HuH-7 (cell line): ENCODE measurements at places on chromosomes 6 and 20.

GRCh38 chr6:13026557-13026956 is 301.8 kb downstream of the TBC1D7 start:
- DNase-seq, result no peak

DNA sequence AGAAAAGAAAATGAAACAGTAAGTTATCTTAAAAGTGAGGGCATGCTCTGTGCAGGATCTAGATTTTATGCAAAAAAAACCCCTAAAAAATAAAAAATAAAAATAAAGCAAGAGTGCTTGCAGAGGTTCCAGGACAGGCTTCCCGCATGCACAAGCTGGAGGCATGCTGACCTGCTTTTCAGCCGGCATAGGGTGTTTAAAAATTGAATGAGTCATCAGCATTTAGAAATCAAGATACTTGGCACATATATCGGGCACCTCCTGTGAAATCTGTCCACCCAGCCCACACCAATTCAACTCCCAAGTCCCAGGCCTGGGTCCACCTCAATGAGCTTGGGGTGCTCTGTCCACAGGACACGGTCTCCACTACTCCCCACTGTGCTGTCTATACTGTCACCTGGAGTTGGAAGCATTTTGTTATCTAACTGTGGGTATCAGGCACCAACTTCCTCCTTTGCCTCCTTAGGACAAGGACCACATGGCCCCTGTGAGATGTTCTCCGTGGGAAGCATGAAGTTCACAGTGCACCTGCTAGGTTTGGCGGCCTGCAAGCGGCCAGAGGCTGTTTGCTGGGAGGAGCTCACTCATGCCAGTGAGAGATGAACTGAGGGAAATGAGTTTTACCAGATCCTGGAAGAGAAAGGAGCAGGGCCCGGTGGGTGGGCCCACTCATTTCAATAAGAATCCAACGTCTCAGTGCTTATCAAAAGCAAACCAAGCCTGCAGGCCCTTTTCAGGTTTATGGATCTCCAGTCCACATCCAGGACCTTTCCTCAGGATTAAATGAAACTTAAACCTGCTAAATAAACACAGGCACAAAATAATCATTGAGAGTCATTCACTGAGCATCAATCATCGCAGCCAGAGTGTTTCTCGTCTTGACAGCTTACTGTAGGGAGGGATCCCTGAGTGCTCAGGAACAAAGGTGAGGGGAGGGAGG is 121.1 kb downstream of the FOXA2 start:
- DNase-seq, result no peak

DNA sequence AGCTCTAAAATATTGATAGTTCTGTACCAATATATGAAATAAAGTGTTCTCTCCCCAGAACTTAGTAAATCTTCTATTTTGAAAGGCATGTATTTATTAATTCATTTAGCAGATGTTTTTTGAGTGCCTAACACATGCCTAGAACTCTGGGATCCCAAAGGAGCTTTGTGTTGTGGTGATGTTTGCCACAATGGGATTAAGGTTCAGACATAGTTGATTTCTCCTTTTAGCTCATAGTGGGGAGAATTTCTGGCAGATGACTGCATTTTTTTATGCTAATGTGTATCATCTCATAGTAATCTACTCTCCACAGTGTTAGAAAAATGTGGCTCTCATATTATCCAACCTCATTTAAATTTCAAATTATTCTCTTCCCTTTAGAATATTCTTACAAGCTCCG is 21.7 kb downstream of the MYB start:
- DNase-seq, result no peak

GRCh38 chr6:33163540-33163939 is 28.7 kb downstream of the COL11A2 start:
- DNase-seq, result no peak

DNA sequence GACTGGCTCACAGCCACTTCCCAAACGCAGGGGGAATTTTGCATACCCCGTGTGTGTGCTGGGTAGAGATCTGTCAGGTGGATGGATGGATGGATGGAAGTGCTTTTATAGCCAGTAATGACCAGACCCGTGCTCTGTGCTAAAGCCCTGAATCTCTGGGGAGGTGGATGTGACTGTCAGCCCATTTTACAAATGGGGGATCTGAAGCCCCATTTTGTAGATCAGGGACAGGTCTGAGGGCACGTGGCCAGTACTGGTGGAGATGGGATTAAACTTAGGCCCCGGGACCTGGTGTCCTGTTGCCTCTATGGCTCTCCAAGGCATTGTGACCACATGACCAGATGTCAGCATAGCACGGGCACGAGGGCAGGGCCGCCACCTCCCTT is 38.2 kb upstream of the ZBP1 start:
- no peak for DNase-seq

DNA sequence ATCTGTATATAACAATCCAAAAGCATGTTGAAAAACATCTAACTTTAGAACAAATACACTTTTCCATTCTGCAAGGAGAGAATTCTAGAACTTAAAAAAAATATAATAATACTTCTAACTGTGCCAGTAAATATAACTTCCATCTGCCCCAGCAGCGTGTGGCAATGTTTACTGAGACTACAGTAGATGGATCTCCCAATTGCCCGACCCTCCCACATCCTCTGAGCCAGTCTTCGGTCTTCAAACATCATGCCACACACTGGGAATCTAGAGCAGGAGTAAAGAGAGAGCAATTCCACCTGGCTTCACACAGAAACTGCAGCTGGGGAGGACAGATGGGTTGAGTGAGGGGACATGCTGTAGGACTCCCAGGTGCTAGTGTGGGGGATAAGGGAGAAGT is 121.3 kb upstream of the NHSL1 start:
- no peak for DNase-seq

DNA sequence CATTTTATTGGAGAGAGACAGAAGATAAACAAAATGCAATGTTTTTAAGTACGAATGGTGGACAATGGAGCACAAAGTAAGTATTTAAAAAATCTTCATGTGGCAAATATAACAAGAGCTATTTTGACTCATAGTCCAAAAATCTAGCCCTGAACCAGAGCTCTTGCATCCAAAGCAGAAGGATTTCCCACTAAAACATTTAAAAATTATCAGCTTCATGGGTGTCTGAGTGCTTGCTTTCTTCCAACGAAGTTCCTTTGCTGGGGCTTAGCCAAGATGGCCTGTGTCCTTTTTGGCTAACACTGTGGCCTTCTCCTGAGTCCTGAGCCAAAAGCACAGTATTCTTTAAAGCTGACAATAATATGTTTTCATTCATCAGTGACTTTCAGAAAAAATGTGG is 161.7 kb downstream of the RIMS1 start:
- no peak for DNase-seq

DNA sequence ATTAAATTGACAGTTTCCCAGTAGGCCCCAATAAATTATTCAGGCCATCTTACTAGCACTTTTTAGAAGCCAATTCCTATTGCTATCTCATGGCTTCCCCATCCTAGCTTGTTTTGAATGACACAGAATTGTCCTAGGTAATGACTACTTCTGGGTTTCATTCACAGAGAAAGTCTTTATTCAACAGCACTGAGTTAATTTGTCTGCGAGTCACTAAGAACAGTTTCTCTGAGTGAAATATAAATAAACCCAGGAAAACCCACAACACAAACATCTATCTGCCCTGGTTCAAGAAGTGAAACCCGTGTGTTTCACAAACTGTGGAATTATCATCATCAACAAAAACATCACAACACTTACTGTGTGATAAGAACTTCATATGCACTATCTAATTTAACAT is 1366.8 kb downstream of the EPHA7 start:
- DNase-seq, result no peak

- no peak for DNase-seq
These were observed 3.4 kb upstream of the MICAL1 start for GRCh38 chr6:109458774-109459531.

DNA sequence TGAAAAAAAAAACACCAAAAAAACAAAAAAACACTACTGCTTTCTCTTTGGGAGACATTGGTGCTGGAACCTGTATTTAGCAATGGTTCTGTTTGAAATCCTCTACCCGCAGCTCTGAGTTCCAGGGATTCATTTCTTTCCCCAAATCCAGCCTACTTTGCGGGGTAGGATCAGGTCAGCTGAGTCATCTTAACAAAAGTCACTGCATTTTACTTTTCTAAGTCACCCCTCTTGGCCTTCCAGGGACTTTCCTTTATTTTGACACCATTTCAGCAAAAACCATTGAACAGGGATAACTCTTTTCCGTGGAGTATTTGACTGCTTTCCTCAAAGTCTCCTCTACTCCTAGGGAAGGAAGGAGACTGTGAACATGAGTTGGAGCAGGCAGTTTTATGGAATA is 837.6 kb downstream of the MAFB start:
- no peak for DNase-seq

DNA sequence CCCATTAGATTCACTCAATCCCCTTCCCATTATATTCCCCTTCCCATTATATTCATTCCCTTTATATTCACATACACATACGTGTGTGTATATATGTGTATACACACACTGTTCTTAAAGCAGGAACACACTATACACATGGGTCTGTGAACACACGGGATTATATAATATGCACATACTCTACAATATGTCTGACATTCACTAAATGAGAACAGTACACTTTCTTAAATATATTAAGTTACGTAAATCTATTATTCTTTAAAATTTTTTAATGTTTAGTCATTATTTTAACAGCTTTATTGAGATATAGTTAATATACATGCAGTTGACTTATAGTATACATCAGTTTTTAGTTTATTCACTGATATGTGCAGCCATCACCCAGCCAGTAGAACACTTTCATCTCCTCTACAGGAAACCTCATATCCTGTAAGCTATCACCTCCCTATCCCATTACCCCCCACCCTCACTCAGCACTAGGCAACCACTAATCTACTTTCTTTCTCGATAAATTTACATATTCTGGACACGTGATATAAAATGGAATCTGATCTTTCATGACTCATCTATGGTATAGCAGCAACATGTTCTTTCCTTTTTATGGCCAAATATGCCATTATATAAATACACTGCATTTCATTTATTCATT is 13.9 kb upstream of the SUMO4 start:
- DNase-seq, result no peak

DNA sequence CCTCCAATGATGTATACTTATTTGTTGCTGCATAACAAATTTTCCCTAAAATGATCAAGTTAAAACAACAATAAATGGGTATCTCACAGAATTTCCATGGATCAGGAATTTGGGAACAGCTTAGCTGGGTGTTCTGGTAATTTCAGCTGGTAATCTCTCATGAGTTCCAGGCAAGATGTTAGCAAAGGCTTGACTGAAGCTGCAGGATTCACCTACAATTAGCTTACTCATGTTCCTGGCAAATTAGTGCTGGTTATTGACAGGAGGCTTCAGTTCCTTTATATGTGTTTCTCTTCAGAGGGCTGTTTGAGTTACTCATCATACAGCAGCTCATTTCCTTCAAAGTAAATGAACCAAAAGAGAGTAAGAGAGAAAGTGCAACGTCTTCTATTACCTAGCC is 506.3 kb upstream of the IMPG1 start:
- no peak for DNase-seq
